ENCODE measurements at places on chromosomes 1 and 21.

DNA sequence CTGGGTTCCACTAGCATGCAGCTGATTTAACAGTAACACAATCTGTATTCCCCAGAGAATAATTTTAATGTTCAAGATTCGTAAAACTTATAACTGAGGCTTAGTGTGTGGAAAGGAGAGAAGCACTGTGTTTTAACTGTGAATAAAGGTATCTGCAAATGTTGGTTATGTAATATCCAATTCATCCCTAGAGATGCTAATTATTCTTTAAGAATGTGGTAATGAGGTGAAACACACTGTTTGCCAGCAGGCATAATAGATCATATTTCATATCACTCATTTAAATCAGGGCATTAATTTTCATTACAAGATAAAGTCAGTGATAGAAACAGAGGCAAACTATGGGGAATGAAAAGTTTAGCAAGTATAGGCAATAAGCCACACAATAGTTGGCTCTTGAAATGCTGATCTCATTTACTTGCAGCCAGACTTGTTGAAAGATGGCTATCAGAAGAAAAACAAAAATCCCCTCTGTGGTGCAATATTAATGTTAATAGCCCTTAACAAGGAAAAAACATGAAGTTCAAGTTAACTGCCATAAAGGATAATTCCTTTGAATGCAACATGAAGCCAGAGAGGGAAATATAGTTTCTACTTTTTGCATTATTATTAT, 33.4 kb downstream of the HMCN1 start:
- DNase-seq, result no peak

DNA sequence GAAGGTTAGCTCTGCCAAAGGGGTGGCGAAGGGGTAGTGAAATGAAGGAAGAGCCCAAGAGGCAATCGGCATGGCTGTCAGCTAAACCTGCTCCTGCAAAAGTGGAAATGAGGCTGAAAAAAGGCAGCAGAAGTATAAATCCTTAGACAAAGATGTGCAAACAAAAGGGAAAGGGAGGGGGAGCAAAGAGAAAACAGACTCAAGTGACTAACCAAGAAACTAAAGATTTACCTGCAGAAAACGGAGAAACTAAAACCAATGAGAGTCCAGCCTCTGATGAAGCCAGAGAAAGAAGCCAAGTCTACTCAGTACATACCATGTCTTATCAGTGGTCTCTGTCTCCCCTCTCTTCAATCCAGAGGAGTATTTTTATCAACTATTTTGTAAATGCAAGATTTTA, 25.4 kb downstream of the SCAF4 start:
- DNase-seq, result no peak

DNA sequence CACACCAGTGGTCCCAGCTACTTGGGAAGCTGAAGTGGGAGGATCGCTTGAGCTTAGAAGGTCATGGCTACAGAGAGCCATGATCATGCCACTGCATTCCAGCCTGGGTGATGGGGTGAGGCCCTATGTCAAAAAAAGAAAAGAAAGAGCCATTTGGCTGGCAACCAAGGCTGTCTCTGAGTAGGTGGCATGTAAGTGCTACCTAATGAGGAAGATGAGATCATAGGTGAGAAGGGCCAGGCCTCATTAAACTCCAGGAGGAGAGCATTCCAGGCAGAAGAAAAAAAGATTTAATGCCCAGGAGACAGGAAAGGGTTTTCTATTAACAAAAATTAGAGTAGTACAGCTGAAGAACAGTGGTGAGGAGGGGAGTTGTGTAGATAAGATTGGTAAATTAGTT, 103.4 kb upstream of the ZNF678 start:
- DNase-seq, result no peak

- DNase-seq, result no peak
Measured at GRCh38 chr1:79090985-79091384, 84.5 kb upstream of the ADGRL4 start.

- DNase-seq, result no peak
Measured at GRCh38 chr1:153058826-153059784, 1.8 kb upstream of the SPRR2A start.

DNA sequence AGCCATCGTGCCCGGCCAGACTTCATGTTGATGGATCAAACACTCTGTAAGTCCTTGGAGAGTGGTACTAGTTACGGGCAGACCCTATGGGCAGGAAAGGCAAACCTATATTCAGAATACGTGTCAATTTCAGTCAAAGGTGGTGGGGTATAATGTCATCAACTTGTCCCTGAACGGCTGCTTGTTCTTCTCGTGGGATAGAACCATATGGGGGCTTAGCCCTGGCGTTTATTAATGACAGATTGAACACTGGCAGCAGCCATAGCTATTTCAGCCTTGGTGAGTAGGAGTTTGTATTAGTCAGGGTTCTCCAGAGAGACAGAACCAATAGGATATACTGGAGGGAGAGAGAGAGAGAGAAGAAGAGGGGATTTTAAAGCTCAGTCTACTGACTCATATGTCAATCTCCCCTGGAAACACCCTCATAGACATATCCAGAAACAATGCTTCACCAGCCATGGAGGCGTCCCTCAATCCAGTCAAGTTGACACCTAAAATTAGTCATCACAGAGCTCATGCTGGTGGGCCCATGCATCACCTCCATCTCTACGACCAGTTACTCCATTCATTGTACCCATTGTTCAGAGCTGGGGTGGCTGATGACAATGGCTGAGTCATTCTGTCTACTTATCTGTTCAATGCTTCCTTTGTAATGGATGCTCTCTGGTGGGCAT, 16.1 kb upstream of the AQP10 start:
- DNase-seq, result no peak

GRCh38 chr1:31524186-31524901, 52.0 kb upstream of the TINAGL1 start:
- no peak for DNase-seq

DNA sequence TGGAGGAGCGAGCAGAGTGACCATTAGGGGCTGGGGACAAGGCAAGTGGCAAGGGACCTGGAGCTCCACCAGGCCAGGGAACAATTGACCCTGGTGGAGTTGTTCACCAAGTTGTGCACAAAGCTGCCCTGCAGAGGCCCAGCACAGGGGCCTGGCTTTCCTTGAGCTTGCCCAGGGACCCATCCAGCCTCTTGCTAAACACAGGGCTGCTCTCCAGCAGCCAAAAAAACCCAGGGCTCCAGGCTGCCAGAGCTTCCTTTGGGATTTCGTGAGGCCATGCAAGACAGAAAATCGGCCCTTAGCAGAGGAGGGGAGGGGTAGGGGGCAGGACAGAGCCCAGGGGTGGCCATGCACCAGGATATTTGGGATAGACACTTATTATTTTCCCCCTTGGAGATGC, 32.6 kb downstream of the LRP8 start:
- DNase-seq, result no peak

GRCh38 chr1:192554904-192555303, 20.7 kb upstream of the RGS1 start:
- DNase-seq, result no peak

GRCh38 chr1:159279773-159280172, 22.4 kb upstream of the FCER1A start:
- no peak for DNase-seq

DNA sequence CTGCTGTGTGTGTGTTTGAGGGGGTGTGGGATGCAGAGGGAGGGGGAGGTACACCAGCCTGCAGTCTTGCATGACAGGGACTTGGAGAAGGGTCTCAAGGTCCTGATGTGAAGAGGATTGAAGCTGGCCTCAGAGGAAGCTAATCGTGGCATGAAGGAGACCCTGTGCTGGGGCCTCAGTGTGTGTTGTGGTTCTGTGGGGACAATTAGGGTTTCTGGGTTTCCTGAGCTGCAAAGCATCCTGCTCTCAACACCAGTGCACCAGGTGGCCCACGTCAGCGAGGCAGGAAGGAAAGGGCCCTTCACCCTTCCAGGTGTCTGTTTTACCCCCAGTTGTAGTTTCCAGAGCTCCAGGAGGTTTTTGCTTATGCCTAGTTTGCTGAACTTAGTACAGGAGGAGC, 52.8 kb downstream of the TENT5C start:
- DNase-seq, result no peak

GRCh38 chr1:212153635-212154034, 118.1 kb downstream of the DTL start:
- DNase-seq, result no peak

DNA sequence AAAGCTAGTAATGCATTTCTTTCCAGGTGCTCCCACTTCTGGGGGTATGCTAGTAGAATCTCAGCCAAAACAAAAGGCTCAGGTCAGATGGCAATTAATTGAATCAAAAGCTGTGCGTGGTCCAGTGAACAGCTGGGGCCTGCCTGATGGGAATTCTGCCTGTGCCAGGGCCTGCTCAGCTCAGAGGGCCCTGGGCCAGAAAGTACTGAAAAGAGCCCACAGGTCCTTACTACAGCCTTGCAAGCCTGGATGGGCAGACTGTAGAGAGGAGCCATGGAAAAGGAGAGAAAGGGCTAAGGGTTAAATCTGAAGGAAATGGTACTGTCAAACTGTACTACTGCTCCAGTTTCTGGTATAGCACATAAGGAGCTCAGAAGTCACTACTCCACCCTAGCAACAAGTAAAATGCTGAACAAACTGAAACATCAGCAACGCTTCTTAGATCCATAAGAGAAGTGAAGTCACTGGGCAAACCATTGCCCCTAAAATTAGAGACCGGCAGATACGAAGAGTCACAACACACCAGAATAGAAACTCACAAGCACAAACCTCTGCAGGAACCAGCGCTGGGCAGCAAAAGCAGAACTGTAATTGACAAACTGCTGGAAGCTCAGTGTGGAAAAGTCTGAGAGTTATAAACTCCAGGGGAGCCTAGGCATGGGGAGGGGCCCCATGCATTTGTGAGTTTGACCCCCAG, 121.1 kb upstream of the SYT6 start:
- no peak for DNase-seq

- peak; percentile 13 for DNase-seq
Measured at GRCh38 chr1:241944300-241944699, 13.3 kb upstream of the BECN2 start.

DNA sequence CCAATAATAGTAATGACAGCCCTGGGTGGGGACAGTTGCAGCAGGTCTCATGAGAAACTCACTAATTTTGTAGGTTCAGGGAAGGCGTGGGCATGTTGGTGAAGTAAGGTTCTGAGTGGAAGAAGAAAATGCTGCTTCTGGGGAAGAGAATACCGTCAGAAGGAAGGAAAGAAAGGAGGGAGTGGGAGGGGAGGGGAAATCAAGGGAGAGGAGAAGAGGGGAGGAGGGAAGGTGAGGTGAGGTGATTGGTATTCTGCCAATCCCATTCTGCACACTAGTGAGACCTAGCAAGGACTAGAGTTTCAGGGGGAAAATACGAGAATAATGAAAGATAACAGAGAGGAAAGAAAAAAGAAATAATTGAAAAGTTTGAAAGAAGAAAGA, 32.4 kb upstream of the MGST3 start:
- DNase-seq, result no peak

GRCh38 chr1:241470908-241471590, 48.5 kb downstream of the FH start:
- no peak for DNase-seq

DNA sequence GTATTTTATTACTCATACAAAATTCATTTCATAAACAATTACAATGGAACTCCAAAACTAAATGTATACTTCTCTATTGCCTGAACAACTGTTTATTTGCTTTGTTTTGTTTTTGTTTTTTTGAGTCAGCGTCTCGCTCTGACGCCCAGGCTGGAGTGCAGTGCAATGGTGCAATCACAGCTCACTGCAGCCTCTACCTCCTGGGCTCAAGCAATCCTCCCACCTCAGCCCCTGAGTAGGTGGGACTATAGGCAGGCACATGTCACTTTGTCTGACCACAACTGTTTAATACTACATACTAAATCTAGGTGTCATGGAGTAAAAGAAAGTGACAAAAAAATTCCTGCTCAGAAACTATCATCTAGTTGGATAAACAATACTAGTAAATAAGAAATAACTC, 49.3 kb downstream of the RAB3GAP2 start:
- no peak for DNase-seq

GRCh38 chr1:2859881-2860430, 58.5 kb upstream of the TTC34 start:
- peak; percentile 67 for DNase-seq

DNA sequence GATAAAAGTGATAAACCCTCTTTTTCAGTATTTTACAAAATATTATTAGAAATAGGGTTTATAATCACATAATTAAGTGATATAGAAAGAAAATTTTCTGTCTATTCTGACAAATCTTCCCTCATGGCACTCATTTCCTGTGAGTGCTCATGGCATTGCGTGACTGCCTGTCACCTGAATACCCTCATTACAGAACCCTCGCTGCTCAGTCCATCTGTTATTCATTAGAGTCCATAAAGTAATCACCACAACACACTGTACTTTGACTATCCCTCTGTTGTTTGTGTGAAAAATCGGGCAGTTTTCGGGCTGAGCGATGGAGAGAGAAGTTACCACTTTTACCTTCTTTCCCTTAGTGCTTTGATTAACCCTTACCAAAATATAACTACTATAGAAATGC, 100.4 kb upstream of the BRINP3 start:
- no peak for DNase-seq

DNA sequence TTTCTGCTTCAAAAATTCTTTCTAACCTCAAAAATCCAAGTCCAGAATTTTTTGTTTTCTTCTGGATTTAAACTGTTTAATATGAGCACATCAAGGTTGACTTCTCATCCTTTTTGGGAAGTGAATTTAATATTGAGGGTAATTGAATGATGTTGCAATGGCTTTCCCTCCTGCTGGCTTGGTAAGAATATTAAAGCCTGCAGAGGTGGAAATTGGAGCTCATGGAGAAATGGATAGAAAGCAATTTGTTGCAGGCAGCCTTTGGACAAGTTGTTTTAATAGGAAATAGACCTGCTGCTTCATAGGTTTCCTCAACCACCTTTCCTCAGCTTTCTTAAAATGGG, 124.7 kb downstream of the SYT2 start:
- no peak for DNase-seq

DNA sequence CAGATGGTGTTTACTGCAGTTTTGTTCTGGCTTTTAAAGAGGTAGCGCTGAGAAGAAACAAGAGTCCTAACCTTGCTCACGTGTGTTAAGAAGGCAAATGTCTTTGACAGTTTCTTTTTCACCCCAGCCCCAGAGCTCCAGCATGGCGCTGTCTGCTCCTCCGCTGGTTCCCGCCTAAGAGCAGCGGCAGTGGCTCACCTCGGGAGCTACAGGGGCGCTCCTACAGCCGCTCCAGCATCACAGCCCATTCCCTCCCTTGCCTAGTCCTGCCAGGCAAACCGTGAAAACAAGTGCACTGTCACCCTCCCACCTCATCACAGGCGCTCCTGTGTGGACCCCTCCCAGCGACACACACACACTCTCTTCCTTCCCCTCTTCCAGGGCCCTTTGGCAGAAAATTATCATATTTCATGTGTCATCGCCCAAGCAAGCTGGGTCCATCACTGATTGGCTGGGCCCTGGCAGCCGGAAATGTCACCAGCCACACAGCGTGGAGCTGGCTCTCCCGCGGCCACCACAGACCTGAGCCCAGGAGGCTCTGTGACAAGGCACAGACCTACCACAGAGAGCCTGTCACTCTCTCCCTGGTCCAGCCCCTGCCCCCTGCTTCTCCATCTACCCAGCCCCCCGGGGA, 1.2 kb upstream of the HIVEP3 start:
- no peak for DNase-seq

GRCh38 chr1:154000420-154000819, 9.9 kb downstream of the RPS27 start:
- DNase-seq, result no peak
